ENCODE measurements at places on chromosomes 13 and 19.

GRCh38 chr19:21202865-21203494 lies 61.1 kb downstream of the ZNF431 start:
- peak; percentile 47 for DNase-seq

- DNase-seq: peak; percentile 94
Observed at GRCh38 chr13:19864746-19865309, 1.4 kb upstream of the ZMYM5 start.

DNA sequence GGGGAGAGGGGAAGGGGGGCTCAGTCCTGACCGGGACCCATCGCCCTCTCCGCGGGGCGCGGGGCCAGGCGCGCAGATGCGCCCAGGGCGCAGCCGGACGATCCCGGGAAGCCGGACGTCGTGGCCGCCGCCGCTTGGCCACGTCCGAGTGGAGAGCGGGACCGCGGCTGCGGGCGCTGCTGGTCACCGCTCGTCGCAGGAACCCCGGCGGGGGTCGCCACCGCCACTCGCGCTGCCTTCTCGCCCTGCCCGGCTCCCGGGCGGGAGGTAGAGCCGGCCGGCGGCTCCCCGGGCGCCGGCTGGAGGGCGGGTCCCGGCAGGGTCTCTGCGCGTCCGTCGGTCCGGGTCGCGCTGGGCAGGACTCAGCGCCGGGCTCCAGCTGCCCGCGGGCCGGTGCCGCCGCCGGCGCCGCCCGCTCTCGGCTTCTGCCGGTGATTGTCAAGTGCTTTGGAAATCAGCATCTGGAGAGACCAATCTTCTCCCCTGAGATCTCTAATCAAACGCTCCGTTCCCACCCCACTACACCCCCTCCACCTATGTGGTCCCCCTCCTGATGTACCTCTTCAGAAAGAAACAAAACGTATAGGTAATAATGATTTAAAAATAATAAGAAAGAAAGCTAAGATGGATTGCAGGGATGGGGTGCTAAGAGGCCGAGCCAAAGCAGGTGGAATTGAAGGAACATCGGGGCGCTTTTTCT lies 464.4 kb downstream of the ITGBL1 start:
- DNase-seq: no peak

DNA sequence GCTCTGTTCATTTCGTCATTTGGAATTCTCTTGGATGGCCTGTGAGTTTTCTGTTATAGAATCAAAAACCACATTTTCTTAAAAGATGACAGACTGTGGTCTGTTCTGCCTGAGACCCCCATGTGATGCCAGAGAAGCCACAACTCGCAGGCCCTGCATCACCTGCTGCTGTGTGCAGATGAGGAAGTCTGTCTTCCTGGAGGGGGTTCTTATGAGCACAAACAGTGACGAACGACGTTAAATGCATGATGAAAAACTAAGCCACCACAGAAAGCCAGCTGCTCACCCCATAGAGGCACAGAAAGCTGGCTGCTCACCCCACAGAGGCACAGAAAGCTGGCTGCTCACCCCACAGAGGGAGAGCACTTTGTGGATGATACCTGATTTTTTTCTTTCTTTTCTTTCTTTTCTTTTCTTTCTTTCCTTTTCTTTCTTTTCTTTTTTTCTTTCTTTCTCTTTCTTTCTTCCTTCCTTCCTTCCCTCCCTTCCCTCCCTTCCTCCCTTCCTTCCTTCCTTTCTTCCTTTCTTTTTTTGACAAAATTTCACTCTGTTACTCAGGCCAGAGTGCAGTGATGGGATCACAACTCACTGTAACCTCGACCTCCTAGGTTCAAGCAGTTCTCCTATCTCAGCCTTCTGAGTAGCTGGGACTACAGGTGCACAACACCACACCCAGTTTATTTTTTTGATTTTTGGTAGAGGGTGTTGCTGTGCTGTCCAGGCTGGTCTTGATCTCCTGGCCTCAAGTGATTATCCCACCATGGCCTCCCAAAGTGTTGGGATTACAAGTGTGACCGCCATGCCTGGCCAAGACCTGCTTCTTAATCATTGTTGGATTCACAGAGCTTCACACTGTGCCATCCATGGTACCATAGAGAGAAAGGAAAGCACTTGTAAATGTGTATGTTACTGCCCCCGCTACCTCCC lies 1191.4 kb downstream of the UQCRFS1 start:
- no peak for DNase-seq

DNA sequence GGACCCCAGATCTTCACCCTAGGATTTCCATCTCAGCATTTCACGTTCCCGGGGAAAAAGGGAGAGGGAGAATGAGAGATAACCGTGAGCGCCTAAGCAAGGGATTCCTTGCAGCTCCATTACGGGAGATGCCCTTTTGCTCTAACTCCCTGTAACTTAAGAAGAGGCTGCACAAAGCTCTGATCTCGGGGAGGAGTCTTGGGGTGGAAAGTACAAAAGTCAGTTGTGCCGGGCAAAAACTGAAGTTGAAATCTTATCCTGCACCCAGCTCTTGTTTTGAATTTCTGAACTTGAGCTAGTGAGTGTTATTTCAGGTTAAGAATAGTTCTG lies 256.4 kb upstream of the SOX21 start:
- no peak for DNase-seq

GRCh38 chr19:38264486-38265212 lies at the start of gene SPINT2:
SPINT2 (plus strand) TSS chr19:38264573; CDS start chr19:38264893, 320 bp downstream.
- peak; percentile 93 for DNase-seq

DNA sequence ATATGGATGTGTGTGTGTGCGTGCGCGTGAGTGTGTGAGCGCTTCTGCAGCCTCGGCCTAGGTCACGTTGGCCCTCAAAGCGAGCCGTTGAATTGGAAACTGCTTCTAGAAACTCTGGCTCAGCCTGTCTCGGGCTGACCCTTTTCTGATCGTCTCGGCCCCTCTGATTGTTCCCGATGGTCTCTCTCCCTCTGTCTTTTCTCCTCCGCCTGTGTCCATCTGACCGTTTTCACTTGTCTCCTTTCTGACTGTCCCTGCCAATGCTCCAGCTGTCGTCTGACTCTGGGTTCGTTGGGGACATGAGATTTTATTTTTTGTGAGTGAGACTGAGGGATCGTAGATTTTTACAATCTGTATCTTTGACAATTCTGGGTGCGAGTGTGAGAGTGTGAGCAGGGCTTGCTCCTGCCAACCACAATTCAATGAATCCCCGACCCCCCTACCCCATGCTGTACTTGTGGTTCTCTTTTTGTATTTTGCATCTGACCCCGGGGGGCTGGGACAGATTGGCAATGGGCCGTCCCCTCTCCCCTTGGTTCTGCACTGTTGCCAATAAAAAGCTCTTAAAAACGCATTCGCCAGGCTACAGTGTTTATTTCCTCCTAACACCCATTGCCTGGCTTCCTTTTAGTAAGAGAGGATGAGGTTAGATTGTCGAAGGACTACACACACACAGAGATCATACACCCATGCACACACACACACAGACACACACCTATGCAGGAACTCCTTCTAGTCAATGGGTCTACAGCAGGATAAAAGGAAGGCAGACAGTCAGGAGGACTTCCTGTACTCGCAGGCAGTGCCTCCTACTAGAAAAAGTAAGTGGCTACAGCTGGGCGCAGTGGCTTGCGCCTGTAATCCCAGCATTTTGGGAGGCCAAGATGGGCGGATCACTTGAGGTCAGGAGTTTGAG lies 7.1 kb downstream of the FOSB start:
- DNase-seq: no peak

GRCh38 chr19:18118420-18119012 lies 20.9 kb downstream of the MAST3 start:
- DNase-seq: no peak

- DNase-seq: no peak
Observed at GRCh38 chr13:79589603-79590393, 108.8 kb downstream of the NDFIP2 start.

- no peak for DNase-seq
Observed at GRCh38 chr13:102405499-102406100, 3.8 kb upstream of the FGF14 start.
